MCF 10A (cell line): ENCODE measurements at places on chromosomes 3 and 15. TPM values are rescaled to one million over a fixed set of nuclear protein-coding genes. Genes with fewer than 3 reads are reported as not detected.

- peak; percentile 51 for DNase-seq
Measured at GRCh38 chr3:36792342-36792741, 28.0 kb upstream of the DCLK3 start.

- DNase-seq: no peak
Measured at GRCh38 chr3:197790033-197790432, 1.0 kb upstream of the LRCH3 start.

- peak; percentile 27 for DNase-seq
Measured at GRCh38 chr15:76866716-76867321, 38.3 kb downstream of the SCAPER start.

- DNase-seq: no peak
Measured at GRCh38 chr3:128123156-128123537, 465 bp downstream of the RUVBL1 start.

GRCh38 chr3:157103860-157104259, 56.1 kb downstream of the CCNL1 start:
- no peak for DNase-seq

DNA sequence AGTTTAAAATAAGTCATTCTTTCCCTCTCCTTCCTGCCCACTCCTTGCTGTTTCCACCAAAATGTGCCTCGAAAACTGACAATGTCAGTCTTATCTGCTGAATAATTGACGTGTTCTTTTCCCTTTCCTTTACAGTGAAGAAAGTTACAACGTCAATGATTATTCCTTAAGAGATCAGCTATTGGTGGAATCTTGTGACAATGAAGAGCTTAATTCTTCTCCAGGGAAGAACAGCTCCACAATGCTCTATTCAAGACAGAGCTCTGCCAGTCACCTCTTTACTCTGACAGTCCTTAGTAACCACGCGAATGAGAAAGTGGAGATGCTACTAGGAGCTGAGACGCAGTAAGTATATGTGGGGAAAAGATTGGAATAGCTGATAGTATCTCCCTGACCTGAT, 84.1 kb downstream of the DHX36 start:
- no peak for DNase-seq

- no peak for DNase-seq
Measured at GRCh38 chr15:101481381-101481705, 8.2 kb downstream of the PCSK6 start.

GRCh38 chr3:132804498-132804897, 82.3 kb upstream of the NPHP3 start:
- no peak for DNase-seq

DNA sequence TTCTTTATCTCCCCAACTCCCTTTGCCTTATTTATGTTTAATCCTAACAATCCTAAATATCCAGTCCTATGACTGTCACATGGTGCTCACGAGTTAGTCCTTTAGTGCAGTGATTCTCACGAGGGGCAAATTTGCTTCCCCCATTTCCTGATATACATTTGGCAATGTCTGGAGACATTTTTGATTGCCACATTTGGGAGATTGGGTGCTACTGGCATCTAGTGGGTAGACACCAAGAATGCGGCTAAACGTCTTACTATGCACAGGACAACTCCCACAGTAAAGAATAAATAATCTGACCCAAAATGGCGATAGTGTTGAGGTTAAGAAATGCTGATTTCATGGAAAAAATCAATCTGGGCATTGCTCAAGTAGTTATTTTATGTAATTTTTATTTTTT, 466.5 kb downstream of the ROBO2 start:
- DNase-seq: no peak

- DNase-seq: no peak
Measured at GRCh38 chr3:40240921-40241320, 68.6 kb upstream of the EIF1B start.

GRCh38 chr15:27805261-27806220, 293.6 kb downstream of the OCA2 start:
- no peak for DNase-seq

GRCh38 chr3:45253316-45253715, 27.2 kb upstream of the TMEM158 start:
- no peak for DNase-seq

- no peak for DNase-seq
Measured at GRCh38 chr3:46639221-46639620, 26.9 kb downstream of the FAM240A start.

DNA sequence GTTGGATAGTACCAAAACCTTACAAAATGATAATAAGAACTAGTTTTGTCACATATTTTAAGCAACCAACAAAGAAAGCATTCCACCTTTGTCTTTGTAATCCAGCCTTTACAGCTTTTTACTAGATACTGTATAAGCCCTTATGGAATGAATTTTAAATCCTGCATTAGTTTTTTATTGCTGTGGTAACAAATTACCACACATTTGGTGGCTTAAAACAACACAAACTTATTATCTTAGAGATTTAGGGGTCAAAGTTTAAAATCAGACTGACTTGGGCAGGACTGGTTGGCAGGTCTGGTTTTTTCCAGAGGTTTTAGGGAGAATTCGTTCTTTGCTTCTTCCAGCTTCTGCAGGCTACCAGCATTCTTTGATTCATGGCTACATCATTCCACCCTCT, 108.5 kb upstream of the NLGN1 start:
- no peak for DNase-seq

DNA sequence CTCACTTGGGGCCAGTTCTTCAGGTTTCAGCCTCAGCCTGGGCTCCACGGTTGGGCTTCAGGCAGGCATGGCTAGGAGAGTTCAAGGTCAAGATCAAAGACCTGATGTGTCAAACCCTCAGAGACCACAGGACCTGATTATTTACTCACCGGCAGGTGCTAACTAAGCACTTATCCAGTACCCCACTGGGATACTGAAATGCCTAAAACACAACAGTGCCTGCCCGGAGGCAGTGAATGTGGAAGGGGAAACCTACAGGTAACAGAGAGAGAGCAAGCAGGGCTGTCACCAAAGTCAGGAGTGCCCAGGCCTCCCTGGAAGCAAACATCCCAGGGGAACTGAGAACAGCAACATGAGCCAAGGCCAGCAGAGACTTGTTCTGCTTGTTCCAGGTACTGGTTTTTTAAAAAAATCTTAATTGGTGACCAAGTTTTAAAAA, 6.7 kb downstream of the IDH2 start:
- no peak for DNase-seq

- DNase-seq: peak; percentile 81
Measured at GRCh38 chr3:127678611-127679533, 6.1 kb downstream of the ABTB1 start.

- no peak for DNase-seq
Measured at GRCh38 chr3:154164387-154164786, 43.2 kb downstream of the ARHGEF26 start.

DNA sequence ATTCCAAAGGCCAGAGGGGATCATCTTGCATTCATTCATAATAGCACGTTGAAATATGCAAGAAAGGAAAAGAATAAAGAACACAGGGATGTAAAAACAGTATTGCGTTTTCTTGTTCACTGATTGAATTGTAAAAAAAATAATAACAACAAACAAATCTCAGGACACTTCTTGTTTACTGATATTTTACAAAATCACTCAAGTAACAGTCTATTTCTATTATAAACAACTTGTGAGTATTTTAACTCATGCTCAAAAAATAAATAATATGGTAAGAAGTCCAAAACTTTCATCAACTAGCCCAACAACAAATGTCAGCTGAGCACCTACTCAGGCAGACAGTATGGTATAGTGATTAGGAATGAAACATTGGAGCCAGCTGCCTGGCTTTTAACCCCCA, 2.2 kb upstream of the GABRG3 start:
- DNase-seq: no peak

- no peak for DNase-seq
Measured at GRCh38 chr3:59658274-59658673, 608.4 kb upstream of the CFAP20DC start.

GRCh38 chr3:58898513-58898912, 151.3 kb downstream of the CFAP20DC start:
- DNase-seq: no peak

GRCh38 chr3:63441262-63441661, 163.2 kb downstream of the SYNPR start:
- DNase-seq: no peak

GRCh38 chr3:177887475-177887874, 648.8 kb upstream of the KCNMB2 start:
- no peak for DNase-seq

DNA sequence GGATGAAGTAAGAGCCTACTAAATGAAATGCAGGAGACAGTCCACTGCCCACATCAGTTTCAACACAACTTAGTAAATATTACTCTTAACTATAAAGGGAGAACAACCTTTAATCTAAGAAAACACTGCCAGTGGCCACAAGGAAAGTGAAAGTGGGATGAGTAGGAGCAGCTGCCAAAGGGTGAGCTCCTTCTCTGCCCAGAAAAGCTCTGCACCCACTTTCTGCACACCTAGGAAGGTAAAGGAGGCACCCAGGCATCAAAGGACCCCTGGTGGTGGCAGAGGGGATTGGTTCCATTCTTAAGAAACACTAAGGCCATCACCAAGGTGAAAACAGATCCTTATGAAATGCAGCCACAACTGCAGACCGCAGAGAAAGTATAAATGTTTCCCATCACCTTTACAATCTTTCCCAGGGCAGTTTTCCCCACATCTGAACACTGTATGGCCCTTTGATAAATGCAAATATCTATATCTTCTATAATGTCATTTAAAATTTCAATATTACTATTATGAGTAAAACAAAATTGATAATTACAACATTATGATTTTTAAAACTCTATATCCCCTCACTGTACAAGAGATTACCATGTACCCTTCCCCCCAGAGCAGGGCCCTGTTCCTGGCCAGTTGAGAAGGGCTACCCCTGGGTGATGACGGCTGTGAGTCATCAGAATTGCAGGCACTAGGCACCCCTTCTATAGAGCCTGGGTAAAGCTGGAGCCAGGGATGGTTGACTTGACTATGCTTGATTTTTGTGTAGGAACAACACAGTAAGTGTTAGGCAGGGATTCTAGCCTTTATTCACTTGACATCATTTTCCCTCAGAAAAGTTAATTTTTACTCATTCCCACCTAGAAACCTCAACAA, 92.0 kb downstream of the SNRK start:
- DNase-seq: peak; percentile 63

DNA sequence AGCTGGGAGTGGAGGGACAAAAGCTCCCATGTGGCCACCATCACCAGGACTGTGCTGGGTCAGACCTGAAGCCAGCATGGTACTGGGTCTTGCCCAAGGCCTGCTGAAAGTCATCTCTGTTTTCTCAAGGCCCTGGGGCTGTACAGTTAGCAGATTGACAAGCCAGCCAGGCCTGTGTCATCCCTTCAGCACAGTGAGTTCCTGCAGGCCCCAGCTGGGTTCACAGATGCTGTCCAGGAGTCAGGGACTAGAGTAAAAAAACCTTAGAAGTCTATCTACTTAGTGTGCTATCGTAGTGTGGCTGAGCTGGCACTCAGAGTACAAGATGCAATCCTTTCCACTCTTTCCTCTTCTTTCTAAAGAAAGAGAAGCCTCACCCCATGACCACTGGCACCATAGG, 246.0 kb upstream of the NAALADL2 start:
- DNase-seq: no peak

GRCh38 chr15:80841541-80841940, 62.4 kb downstream of the CEMIP start:
- no peak for DNase-seq

DNA sequence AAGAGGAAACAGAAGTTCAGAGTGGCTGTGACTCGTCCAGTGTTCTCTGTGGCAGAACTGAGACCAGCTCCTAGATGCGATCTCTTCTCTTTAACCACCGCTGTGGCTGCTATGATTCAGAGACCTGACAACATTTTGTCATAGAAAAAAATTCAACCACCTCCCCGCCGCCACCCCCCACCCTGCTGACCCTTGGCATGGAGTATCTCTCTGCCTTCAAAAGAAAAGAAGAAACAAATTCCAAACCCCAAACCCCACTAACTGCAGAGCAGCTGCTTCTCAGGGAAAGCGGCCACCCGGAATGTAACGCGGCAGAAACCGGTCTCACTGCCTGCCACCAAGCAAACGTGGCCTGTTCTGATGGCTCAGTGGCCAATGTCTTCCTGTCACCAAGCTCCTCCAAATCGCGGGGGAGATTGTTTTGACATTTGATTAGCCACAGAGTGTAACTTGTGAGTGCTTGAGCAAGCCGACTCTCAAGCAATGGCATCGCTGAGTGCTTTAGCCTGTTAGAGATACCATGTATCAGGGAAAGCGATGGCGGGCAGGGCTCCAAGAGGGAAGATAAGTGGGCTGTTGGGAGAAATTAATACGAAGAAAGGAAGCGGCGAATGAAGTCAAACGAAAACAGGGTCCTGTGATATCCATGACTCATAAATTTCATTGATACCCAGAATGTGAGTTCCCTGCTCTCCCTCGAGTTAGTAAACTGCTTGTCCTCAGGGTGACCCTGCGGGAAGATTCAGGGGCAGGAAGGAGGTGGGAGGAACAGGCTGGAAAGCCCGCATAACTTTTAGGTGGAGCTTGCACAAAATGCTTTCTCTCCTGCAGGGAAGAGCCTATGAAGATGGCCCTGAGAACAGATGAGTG, 44.8 kb upstream of the TLE3 start:
- no peak for DNase-seq

GRCh38 chr3:123686251-123686650, 101.4 kb upstream of the HACD2 start:
- no peak for DNase-seq

TMEM158 gene
- total RNA-seq: 1.4 and 1.9 TPM in 2 replicates

WDR93 gene
- 0.33 and 0.47 TPM in 2 replicates for total RNA-seq

WDR5B gene
- 10.0 and 11.0 TPM in 2 replicates for total RNA-seq

NR2E3 gene
- total RNA-seq: 0.49 and 0.56 TPM in 2 replicates

SLC25A38 gene
- total RNA-seq: 37.6 and 45.9 TPM in 2 replicates

SST gene
- total RNA-seq: not detected in 2 replicates

ACTC1 gene
- not detected in 2 replicates for total RNA-seq

KCNMB3 gene
- total RNA-seq: 0.15 and 0.28 TPM in 2 replicates

PIF1 gene
- total RNA-seq: 8.1 and 13.4 TPM in 2 replicates

CDCP1 gene
- 180 and 208 TPM in 2 replicates for total RNA-seq

GOLGA8J gene
- total RNA-seq: 0.21 TPM in 1 of 2 replicates, not detected in the other

LRRC57 gene
- 18.3 and 24.7 TPM in 2 replicates for total RNA-seq

GOLGA6L1 gene
- not detected in 2 replicates for total RNA-seq

DUOXA2 gene
- total RNA-seq: not detected in 2 replicates

NXPE3 gene
- 3.9 and 7.2 TPM in 2 replicates for total RNA-seq

MASP1 gene
- not detected in 2 replicates for total RNA-seq

ADIPOQ gene
- not detected in 2 replicates for total RNA-seq

TNNC1 gene
- total RNA-seq: 0.61 TPM in 2 replicates

HEG1 gene
- 8.6 and 10.3 TPM in 2 replicates for total RNA-seq

GHSR gene
- not detected in 2 replicates for total RNA-seq

SCN11A gene
- 0.05 TPM in 1 of 2 replicates, not detected in the other for total RNA-seq

CYP1A2 gene
- not detected in 2 replicates for total RNA-seq
